ENCODE measurements at places on chromosomes 4 and X.

DNA sequence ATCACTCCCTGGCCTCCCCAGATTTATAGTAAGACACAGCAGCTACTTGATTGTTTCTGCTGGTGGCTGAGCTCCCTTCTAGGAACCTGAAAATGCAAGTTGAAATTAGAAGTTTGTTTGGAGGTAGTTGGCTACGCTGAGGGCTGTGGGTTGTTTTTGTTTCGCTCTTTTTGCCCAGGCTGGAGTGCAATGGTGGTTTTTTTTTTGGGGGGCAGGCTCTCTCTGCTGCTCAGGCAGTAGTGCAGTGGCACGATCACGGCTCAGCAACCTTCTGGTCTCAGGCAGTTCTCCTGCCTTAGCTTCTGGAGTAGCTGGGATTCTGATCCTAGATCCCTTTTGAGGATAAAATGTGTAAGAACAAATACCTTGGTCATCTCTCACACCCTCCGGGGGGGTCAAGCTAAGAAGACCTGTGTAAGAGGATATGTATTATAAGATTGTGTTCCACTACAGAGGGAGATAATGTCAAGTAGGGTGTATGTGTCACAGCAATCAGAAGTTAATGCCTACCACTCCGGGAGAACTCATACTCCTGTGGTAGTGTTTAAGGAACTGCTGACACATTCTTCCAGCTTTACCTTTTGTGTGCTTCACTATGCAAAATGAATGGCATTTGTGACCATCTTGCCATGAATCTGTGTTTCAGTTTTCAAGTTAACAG lies 9.7 kb downstream of the JADE1 start:
- no peak for DNase-seq

GRCh38 chr4:65391814-65392213 lies 278.5 kb downstream of the EPHA5 start:
- DNase-seq = no peak

GRCh38 chr4:187309456-187309855 lies 585.8 kb upstream of the FAT1 start:
- DNase-seq = no peak

GRCh38 chrX:80578517-80579105 lies 158.4 kb downstream of the TENT5D start:
- DNase-seq = no peak

DNA sequence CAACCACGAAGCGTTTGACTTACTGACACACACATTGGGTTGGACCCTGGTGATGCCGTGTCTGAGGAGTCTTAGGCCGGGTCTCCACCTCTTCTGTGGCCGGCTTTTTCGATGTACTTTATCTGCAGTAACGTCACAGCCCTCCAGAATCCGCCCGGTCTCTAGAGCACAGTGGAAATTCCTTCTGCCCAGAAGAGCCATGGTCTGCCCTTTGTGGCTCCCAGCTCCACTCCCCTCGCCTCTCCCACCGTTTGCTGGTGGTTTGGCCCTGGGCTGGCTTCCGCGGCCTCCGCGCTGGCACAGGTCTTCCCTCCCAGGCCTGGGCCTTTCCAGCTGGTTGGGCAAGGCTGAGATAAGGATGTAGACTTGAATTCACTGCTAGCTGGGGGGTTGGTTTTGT lies 4.3 kb downstream of the MAEA start:
- no peak for DNase-seq

DNA sequence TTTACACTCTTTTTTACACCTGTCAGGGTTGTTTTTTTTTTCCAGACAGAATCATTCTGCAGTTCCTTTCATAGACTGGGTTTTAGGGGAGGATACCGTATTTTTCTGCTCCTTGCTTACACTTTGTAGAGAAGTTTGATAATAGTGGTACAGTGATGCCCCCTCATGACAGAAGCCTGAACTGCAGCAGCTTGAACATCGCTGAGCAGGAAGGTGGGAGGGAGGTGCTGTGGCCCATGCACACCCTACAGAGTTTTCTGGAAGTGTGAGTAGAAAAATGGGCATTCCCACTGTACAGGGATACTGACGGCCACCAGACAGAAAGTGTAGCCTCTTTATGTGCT lies 54.5 kb downstream of the RAB40A start:
- DNase-seq = no peak

- DNase-seq = no peak
Measured at GRCh38 chr4:20348411-20348810, 96.7 kb downstream of the SLIT2 start.

GRCh38 chrX:27186671-27187070 lies 276.5 kb downstream of the PPP4R3C start:
- no peak for DNase-seq

All from cortex of kidney (tissue), 1 donor.